ENCODE measurements at places on chromosomes 3 and 15.
A peak's percentile ranks its signal among the peaks of the same experiment; 100 is the strongest.

DNA sequence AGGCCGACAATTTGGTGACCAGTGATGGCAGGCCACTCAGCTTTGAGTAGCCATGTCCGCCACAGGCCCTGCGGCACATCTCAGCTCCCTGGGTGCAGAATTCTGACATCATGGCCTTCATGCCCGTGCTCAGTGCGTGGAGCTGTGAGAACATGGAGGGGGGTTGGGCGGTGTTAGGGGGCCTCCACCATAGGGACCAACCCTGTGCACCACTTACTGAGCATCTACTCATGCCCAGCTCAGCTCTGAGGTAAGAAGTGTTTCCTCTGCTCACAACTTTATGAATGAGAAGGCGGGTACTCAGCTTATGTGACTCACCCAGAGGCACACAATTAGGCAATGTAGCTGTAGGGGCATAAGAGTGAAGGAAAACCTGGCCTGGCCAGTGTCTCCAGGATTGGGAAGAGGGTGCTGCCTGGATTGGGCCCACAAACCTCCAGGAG, 10.5 kb downstream of the ACOX2 start:
- no peak for DNase-seq

DNA sequence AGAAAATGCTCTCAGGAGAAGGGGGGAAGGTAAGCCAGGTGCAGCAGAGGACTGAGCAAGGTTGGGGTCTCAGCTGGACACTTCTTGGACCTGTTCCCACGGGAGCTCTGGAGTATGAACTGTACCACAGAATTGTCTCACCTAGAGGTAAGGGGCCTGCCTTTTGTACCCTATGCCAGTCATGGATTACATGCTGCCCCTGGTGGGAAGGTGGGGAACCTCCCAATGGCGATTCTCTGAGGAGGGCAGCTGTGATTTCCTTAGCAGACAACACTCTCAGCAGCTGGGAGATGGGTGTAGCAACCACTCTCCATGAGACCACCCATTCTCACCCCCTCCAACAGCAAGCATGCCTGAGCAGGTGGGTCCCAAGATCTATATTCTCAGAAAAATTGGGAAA, 329.4 kb upstream of the CTNNB1 start:
- no peak for DNase-seq

DNA sequence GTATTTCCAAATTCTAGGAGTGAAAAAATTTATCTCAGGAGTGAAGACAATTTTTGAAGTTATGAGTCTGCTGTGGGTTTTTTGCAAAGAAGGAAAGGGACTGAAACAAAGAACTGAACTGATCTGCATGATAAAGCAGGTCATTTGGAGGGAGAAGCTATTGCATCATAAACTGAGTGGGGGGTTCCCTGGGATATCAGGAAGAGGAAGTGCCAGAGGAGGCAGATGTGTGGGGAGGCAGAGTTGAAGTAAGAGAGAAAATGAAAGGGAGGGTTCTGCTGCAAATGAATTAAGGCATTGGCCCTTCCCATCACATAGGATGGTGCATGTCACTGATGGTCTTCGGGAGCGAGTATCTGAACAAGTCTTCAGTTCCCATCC, 379.2 kb downstream of the VPS13C start:
- no peak for DNase-seq

DNA sequence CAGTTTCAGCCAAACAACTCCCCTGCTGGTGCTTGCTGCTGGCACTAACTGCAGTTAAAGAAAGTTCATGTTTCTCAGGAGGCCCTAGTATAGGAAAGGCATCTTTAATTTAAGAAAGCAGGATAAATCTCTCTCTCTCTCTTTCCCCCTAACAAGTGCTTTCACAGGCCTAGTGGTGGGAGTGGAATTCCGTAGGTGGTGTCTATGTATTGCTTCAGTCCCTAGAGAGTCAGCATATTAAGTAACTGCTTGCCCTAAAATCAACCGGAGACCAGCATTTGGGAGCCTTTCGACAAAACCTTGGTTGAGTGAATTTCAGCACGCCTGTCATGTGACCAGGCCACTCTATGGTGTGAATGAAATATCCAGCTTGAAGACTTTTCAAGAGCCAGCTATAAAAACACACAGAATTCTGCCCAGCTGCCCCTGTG, 169.2 kb upstream of the TGFBR2 start:
- DNase-seq = no peak

- no peak for DNase-seq
Measured at GRCh38 chr3:58387650-58388546, 45.7 kb downstream of the PDHB start.

- DNase-seq = no peak
Measured at GRCh38 chr3:43960448-43960840, 269.7 kb downstream of the ABHD5 start.

- no peak for DNase-seq
Measured at GRCh38 chr3:119084371-119085069, 49.9 kb upstream of the IGSF11 start.

DNA sequence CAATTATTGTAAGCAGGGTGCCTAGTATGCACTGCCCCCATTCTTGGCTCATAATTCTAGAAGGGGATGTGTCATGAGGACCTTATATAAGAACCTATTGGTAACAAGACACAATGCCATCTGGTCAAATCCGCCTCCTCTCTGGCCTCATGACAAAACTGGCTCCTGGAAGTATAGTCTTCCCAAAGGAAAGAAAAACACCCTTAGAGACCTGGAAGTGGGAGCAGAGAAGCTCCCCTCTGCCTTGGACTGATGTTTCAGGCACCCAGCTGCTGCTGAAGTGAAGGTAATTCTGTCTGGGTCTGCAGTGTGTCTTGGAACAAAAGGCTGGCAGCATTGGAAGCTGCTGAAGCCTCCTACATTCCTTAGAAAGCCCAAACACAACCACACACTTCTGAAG, 107.2 kb upstream of the CLSTN2 start:
- DNase-seq = no peak

GRCh38 chr3:188956839-188957489, 214.8 kb upstream of the TPRG1 start:
- no peak for DNase-seq

- DNase-seq = no peak
Measured at GRCh38 chr15:87981969-87982368, 274.6 kb downstream of the NTRK3 start.

GRCh38 chr15:61830536-61831330, 229.5 kb downstream of the VPS13C start:
- DNase-seq = no peak

DNA sequence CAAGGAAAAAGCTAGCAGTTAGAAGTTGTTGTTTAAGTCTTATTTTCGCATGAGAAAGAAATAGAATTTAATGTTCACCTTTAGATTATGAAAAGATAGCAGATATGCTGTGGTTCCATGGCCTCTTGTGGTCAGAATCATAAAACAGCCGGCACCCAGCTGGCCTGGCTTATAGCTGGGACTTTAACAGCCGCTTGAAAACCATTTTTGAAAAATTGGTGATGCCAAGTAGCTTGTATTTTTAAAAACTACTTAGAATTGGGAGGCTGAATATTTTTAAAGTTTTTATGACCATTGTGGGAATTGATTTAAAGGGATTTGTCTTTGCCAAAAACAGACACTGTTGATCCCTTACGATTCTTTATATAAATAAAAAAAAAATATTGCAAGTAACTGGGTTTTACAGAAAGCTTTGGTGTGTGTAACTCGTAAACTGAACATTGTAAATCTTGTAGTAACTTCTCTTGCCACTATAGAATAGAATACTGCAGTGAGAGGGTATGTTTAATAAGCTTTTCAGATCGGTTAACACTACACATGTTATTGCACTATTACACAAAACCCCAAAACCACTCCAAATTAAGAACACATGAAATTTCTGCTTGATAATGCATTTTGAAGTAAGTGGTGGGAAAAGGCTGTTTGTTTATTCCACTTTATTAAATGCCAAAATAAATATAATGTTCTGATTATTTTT, 6.6 kb downstream of the ARRDC4 start:
- DNase-seq = no peak

GRCh38 chr3:150180334-150180733, 209.6 kb upstream of the PFN2 start:
- DNase-seq = no peak

DNA sequence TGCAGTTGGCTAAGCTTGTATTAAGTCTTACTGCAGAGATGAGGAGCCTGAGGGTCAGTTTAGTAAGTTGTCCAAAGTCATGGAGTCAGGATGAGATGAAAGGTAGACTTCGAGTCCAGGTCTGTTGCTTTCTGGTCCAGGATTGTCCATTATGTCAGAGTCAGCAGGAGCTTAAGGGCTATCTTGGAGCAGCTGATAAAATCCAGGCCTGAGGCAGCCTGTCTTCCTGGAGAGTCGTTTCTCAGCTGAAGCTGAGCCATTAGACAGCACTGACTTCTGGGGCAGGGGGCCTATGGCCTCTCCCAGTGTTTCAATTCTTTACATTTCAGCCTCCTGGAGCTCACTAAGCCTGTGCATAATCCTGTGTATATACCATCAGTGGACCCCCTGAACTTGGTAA, 219.5 kb upstream of the GAP43 start:
- DNase-seq = no peak

GRCh38 chr3:88713233-88713691, 394.2 kb upstream of the EPHA3 start:
- no peak for DNase-seq

GRCh38 chr3:76345878-76346277, 560.5 kb upstream of the ZNF717 start:
- DNase-seq = no peak

DNA sequence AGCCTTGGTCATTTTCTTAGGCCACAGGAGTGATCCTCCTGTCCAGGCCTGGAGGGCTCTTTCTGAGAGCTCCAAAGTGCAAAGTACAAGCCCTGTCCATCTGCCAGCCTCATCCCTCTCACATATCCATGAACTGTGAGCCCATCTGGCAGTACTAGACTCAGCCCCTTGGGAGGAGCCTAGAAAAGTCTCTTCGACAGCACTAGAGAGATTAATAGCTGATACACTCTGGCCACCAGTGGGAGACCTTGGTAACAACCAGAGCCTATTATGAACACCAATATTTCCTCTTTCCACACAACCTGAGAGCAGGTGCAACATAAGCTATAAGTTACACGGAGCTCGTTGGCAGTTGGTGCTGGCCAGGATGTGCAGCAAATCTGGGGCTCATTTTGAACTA, 59.5 kb upstream of the DCLK3 start:
- DNase-seq = no peak

DNA sequence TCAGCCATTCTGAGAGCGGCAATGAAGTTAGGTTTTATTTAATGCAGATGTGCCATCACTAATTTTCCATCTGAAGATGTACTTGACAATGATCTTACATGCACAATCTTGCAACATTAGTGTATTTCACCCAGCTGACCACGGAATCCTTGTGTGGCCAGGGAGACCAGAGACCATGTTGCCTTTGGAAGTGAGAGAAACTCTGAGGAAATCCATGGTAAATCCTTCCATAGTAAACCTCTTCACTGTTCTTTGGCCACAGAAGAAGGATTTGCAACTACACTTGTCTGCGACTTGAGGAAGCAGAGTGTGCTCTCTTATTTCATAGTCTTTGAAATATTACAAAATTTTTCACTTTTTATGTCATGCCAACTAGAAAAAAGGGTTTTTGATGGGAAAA, 128.4 kb upstream of the IGSF10 start:
- no peak for DNase-seq

- DNase-seq = peak; percentile 77
Measured at GRCh38 chr15:99450896-99451358, 114.9 kb upstream of the MEF2A start.

GRCh38 chr3:95775486-95776094, 1038.8 kb upstream of the EPHA6 start:
- DNase-seq = no peak

- DNase-seq = no peak
Measured at GRCh38 chr15:88465633-88466224, 1.5 kb downstream of the MRPL46 start.

DNA sequence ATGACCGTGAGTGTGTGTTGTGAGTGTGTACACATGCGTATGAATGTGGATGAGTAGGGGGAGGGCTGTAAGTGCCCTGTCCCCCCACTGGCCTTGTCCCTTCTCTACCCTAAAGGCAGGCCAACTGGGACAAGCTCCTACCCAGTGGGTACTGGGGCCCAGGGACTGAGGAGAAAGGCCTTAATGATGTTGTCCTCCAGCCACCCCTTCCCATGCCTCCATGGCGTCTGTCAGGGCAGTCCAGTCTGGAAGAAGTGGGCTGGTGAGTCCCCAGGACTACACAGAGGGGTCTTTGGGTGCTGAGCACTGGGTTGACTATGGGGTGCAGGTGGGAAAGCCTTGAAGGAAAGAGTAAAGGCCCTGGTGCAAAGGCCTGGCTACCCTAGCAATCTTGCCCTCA, 16.9 kb upstream of the CORO2B start:
- no peak for DNase-seq

GRCh38 chr15:36407647-36408046, 171.8 kb upstream of the CDIN1 start:
- DNase-seq = no peak

- no peak for DNase-seq
Measured at GRCh38 chr3:60215946-60216345, 1035.3 kb downstream of the FHIT start.

DNA sequence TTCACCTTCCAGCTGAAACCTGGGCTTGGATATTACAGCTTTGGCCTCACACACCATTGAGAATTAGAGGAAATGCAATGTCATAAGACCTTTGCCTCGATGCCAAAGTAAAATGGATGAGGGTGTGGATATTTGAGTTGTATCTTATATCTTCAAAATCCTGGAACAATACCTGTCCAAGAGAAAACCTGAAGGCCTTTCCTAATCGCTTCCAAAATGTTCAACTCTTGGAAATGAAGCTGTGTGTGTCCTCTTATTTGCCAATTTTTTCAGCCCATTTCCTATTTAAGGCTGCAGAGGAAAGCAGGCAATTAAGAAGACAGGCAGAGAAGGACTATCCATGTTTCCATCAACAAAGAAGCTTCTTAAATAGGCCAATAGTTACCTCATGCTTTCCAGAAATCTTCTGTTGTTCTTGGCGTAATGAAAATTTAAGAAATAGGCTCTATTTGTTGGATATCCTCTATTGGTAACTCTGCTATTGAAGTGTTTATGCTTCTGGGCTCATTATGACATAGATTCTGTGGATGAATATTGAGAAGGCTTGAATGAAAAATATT, 99.5 kb upstream of the ZBTB20 start:
- no peak for DNase-seq

DNA sequence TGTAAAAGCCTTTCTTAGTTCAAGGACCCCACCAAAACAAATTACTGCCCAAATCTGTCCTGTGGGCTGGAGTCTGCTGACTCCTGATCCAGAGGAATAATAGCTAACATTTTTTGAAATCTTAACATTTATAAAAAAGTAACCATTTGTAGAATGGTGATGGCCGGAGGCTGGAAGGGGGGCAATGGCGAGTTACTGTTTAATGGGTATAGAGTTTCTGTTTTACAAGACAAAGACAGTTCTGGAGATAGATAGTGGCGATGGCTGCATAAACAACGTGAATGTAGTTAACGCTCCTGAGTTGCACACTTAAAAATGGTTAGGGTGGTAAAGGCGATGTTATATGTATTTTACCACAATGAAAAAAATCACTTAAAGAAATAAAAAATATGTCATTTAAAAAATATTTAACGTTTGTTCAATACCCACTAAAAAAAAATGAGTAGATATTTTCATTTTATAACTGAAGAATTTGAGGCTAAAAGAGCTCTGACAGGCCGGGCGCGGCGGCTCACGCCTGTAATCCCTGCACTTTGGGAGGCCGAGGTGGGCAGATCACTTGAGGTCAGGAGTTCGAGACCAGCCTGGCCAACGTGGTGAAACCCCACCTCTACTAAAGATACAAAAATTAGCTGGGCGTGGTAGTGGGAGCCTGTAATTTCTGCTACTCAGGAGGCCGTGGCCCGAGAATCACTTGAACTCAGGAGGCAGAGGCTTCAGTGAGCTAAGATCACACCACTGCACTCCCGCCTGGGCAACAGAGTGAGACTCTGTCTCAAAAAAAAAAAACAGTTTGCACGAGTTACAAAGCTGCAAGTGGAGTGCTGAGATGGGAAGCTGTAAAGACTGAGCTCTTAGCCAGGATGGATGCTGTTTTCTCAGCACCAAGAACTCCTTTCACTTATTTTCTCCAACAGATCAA, 37.6 kb downstream of the IGF2BP2 start:
- DNase-seq = no peak

Data from activated naive CD8-positive, alpha-beta T cell treated with anti-CD3 and anti-CD28 coated beads for 36 hours (primary cell).